Nucleus accumbens (tissue), 56 donors: ENCODE measurements at places on chromosomes 12 and 14.

DNA sequence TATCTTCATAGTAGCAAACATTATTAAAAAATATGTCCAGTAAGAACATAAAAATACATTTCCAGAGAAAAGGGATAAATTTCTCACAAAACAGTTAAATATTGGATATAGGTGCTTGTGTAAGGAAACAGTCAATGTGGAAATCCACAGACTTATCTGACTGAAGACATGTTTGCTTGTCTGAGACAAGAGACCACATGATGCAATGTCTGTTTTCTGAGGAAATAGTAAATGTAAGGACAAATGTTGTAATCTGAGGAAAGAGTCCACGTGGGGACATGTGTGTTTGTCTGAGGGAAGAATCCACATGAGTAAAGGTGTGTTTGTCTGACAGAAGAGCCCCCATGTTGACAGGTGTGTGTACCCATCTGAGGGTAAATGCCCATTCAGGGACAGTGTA, 1093.2 kb downstream of the TMEM121 start:
- DNase-seq = no peak

DNA sequence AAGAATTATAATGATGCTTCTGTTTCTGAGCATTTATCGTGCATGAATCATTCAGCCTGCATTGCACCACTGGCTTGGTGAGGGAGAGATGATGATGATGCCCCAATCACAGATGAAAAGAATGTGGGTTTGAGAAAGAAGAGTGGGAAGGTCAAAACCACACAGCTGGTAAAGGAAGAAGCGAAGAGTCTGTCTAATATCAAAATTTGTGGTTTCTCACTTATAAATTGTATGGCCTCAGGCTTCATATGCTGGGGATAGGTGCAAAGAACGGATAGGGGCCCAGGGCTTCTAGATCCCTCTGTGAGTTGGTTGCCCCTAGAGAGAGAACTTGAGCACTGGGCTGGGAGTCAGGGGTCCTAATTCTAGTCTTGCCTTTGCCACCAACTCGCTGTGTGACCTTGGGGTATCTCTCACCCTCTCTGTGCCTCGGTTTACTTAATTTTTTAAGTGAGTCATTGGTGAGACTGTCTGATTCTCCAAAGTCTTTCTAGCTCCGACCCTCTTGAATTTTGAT, 2.2 kb downstream of the OASL start:
- DNase-seq = no peak

DNA sequence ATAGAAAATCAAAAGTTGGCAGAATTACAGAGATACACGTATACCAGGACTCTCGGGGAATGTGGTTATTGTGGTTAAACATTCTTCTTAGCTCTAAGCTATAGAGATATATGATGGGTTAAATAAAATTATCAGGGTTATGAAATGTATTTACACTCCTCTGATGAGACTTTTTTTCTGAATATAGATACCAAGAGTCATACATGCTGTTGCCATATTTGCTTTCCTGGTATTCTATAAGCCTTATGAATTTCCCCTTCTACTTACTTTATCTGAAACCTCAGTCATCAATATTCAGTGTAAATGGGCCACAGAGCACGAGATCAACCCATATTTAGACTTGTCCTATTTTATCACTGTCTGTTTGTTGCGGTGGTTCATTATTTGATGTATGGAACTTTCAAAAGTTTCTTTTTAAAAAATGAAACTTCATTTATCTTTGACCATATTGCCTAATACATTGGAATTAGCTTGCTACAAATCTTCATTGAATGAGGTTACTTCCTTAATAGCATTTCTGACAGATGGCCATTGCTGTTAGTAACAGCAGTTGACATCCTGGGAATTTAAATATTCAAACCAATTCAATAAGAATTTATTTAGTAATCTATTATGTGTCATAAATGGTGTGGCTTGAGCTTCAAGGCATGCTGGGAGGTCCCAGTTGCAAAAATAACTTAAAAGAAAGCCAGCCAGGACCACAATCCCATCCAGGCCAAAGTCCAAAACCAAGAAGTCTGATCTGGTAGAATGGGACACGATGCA, 393.5 kb downstream of the PCNX1 start:
- no peak for DNase-seq

DNA sequence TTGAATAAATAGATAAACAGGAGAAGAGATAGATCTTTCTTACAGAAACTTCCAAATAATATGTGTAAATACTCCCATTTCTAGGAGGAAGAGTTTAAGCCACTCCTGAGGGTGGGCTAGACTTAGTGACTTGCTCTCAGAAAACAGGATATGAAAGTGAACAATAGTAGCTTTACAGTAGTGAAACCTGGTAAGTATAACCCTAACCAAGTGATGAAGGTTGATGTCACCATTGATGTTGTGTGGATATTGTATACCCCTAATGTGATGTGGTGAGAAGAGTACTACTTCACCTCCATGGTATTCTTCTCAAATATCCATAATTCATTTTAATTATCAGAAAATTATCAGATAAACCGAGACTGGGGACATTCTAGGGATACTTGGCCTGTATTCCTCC, 20.9 kb downstream of the AKAP6 start:
- no peak for DNase-seq
